Spinal cord (tissue), 10 donors: ENCODE measurements at places on chromosomes 7 and 10. TPM values are rescaled to one million over a fixed set of nuclear protein-coding genes. Genes with fewer than 3 reads are reported as not detected.

Gene DGKB
- total RNA-seq: 13.6 TPM

DNA sequence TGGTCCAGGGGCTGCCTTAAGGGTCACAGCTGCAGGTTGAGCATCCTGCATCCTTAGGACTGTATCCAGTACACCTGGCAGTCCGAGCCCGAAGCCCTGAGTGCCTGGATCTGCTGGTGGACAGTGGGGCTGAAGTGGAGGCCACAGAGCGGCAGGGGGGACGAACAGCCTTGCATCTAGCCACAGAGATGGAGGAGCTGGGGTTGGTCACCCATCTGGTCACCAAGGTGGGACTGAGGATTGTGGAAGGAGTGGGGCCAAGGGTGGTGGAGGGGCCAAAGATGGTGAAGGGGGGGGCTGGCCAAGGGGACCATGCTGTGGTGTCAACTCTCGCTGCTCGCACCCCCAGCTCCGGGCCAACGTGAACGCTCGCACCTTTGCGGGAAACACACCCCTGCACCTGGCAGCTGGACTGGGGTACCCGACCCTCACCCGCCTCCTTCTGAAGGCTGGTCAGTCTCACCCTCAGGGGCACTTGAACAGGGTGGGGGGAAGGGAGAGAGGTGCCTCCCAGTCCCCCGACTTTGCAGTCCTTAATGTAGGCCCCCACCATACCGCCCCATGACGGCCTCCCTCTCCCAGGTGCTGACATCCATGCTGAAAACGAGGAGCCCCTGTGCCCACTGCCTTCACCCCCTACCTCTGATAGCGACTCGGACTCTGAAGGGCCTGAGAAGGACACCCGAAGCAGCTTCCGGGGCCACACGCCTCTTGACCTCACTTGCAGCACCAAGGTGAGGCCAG lies 5.3 kb downstream of the NFKB2 start:
- DNase-seq: no peak

- DNase-seq: no peak
Observed at GRCh38 chr7:22578007-22578733, 78.2 kb upstream of the STEAP1B start.

GRCh38 chr10:97762816-97763215 lies 9.0 kb downstream of the SFRP5 start:
- no peak for DNase-seq

DNA sequence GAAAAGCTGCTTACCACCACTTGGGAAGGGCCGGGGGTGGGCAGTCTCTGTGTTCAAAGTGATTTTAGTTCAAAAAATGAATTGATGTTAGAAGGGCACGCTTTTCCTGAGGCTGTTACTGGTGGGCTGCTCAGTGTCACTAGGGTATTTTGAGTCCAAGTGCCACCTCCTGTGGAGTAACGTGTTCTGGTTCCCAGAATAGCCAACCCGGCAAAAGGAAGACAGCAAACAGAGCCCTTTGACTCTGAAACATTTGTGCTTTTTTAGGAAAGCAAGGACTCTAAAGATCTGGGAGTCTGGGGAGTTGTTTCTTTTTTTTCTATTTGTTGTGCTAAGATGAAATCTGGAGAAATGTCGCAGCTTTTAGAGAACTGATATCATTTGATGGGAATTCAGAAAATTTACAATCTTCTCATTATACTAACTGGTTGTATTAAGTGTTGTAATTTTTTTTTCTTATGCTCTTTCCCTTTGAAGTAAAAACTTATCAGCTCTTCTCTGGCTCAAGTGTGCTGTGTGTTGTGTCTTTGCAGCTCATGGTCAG lies 66.2 kb downstream of the MKX start:
- DNase-seq: peak; percentile 45

DNA sequence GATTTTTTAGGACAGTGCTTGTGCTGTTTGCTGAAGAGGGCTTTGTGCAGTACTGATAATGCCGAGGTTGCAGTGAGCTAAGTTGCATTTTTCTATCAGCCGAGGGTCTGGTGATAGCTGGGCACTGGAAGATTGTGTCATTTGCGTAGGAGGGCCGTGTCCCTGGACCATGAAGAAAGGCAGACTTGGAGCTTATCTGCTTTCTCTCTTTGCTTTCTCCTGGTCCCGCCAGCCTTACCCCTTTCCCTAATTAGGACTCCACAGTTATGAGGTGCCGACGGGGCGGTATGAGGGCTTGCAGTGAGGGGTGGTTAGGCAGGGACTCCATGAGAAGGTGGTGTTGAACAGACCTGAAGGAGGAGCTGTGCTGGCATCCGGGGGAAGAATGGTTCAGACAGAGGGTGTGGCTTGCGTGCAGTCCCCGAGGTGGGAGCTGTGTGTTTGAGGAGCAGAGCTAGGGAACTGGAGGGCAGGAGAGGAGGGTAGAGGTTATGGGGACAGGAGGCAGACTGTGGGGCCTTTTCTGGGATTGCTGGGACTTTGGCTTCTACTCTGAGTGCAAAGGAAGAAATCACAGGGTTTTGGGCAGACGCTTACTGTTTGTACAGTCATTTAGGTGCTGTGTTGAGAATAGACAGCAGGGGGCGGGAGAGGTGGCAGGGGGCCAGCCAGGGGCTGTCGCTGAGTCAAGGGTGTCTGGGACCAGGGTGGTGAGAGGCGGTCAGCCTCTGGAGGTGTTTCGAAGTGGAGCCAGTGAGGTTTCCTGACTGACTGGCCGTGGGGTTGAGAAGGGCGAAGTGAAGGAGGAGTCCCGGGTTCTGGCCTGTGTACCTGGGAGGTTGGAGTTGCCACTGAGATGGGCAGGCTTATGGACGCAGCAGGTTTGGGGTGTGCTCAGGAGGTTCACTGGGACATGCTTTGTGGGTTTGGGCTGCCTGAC lies 43.4 kb downstream of the PRF1 start:
- peak; percentile 56 for DNase-seq

Gene CDK5
- 42.8 TPM for total RNA-seq

DNA sequence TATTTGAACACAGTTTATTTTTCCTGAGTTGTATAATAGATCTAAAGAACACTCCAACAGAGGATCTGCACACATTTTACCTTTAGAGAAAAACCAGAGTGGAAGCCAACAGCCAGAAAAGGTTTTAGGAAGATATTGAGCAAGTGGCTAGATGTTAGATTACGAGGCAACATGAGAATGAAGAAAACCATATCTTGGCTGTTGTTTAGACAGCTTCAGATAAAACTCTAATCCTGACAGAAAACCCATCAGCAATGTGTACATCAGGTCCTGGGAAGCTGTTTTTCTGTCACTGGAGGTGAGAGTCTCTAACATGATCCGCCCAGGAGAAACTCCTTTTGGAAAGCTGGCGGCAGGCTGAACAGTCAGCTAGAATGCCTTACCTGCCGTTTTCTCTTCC lies 159.5 kb downstream of the SPAG6 start:
- DNase-seq: no peak

GRCh38 chr7:30727061-30727945 lies 24.6 kb upstream of the INMT start:
- no peak for DNase-seq

DNA sequence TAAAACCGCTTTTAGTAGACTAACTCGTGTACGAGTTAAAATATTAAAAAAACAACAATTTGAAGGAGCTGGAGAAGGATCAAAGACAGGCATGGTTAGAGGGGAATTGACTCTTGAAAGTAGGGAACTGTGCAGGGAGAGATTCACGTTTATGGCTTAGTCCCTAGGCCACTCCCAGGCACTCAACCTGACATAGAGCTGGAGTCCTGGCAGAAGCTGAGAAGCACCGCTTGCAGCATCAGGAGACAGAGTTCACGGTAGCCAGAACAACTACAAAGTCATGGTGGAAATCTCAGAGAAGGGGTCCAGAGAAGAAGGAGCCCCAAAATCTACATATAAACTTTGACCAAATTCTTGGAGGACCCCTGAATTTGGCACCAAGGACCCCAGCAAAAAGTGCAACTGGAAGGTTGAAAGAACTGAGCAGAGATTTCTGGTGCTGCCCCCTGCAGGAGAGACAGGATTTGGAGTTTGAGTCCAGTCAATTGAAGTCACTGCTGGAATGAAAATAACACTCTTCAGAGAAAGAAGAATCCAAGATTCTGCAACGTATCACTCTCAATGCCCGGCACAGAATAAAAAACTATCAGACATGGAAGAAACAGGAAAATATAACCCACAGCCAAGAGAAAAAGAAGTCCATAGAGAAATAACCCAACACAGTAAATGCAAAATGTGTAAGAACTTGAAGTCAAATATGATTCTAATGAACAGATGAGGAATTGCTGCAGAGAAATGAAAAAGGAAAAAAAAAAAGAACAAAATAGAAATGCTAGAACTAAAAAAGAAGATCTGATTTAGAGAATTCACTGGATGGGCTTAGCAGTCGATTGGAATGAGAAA lies 493.3 kb upstream of the PODXL start:
- DNase-seq: no peak
